ENCODE measurements at places on chromosomes 11 and 22.
A peak's percentile ranks its signal among the peaks of the same experiment; 100 is the strongest.

GRCh38 chr11:64765291-64765850 is 5.6 kb upstream of the PYGM start:
- DNase-seq, result no peak

- no peak for DNase-seq
Measured at GRCh38 chr11:73194593-73194992, 23.5 kb upstream of the P2RY2 start.

DNA sequence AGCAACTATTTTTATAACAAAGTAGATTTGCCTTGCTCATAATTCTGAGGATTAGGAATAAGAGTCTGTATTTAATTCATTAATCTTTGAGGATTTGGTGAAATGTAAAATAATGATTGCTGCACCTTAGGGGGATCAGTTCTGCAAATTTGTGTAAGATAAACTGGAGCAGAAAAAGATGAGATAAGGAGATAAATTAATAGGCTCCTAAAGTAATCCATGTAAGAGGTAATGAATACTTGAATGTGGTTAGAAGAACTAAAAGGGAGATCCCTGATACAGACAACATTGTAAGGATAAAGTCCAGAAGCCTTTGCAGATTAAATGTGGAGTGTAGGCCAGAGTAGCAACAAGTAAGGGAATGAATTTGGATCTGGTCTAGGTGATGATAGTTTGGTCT is 45.6 kb downstream of the PDHX start:
- DNase-seq, result no peak

DNA sequence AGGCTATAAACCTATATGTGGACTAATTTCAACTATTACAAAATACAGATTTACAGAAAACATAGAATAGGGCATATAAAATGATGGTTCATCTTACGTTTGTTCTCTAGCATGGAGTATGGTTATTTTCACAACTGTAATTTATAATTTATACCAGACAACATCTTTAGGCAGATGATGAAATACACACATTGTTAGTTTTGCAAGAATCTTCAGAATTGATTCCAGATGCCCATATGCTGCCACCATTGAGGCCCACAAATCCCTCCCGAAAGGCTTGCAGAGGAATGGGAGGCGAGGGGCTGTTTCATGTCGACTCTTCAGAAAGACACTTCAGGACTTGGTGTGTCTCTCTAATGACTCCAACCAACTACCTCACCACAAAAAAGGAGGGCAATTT is 6.2 kb downstream of the PTPN5 start:
- no peak for DNase-seq

- no peak for DNase-seq
Measured at GRCh38 chr11:127862406-127862805, 725.0 kb downstream of the ETS1 start.

DNA sequence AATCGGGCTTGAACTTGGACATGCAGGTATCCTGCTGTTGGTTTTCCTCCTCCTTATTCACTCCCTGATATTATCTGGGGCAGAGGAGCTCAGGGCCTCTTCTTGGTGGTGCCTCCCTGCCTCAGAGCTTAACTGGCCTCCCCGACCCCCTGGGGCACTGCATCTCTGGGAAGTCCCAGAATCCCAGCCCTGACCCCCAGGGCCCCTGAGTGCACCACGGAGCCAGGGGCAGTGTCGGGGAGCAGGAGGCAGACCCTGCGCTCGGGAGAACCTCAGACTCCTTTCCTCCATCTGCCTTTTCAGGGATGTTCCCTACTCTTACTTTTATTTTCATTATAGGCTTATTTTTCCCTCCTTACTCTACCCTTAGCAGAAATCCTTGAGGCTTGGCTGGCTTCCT is 537.0 kb downstream of the BRD1 start:
- no peak for DNase-seq

DNA sequence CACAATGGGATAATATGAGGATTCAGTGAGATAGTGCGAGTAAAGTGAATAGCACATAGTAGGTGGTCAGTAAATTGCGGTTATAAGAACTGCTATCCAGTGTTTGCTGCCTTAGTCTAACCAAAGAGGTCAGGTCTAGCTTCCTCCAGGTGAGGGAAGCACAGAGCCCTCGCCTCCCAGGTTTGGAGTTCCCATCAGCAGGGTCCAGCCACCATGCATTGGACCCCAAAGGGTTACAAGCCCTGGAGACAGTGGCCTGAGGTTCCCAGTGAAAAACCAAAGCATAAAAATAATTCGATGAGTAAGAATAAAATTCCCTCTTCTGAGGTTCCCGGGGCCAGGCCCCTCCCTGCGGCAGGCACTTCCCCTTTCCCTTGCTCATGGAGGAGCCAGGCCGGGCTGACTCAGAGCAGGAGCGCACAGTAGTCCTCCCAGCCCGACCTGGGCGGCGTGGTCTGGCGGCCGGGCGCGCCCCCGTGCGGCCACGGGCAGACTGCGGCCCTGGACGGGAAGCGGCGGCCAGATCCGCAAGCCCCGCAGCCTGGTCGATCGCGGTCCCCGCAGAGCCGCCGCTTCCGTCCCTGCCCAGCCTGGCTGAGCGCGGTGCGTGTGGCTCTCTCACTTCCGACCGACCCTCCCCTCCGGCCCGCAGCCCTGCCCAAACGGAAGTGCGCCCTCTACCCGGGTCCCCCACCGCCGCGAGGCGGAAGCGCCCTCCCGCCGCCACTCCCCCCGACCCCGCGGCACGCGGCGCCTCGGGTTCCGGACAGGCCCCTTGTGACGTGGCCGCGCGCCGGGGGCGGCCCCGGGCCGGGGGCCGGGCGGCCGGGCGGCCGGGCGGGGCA is at the start of gene SLC39A13:
TSS of gene SLC39A13 (plus strand) at position 845 of the 845 bp plus-strand sequence. CDS start 1,505 bp downstream, outside the sequence.
- peak; percentile 97 for DNase-seq

DNA sequence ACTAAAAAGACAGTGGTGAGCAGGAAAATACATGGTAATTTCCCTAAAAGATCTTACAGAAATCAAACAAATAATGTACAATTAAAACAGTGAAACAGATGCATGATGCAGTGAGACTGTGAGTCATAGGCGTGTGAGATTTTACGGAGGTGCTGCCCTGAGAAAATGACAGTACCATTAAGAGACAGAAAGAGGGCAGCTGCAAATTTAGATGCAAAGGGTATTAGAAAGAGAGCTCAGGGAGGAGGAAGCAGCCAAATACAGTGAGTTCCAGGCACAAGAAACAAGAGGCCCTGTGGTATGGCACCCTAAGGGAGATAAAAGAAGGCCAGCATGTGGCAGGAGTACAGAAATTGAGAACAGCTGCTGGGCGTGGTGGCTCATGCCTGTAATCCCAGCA is 88.5 kb upstream of the FIBIN start:
- no peak for DNase-seq

DNA sequence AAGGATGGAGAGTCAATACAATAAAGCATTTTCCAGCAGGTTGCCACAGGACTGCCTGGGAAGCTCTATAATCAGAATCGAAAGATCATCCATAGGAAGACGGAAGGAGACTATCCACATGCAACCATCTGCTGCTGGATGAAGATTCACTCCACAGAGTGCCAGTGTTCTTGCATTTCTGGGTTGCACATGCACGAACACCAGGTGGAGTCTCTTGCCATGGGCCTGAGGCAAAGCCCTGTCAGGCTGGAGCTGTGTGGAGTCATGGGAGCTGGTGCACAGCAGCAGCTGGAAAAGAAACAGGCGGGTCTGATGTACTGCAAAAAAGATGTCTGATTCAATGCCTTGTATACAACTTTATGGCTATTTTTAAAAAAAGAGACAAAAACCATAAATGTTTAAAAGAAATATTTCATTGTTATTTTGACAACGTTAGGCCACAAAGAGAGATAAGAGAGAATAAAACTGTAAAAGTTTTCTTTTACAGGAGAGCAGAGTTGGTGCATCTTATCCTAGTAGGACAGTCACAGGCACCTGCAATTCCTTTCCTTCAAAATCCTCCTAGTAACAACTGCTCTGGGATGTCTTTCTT is 12.9 kb upstream of the FAT3 start:
- DNase-seq, result peak; percentile 18

DNA sequence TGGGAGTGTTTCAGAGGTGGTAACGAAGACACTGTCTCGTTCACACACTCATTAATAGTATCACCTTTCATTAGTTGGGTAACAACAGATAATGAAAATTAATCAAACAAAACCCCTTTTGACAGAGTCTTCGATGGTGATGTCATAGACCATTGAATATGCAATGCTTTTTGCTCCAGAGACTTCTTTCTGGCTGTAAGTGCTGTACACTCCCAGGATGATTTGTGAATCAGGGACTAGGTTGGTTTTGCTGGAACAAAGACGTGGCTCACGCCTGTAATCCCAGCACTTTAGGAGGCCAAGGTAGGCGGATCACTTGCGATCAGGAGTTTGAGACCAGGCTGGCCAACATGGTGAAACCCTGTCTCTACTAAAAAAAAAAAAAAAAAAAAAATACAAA is 9.5 kb upstream of the RASSF10 start:
- DNase-seq, result no peak

DNA sequence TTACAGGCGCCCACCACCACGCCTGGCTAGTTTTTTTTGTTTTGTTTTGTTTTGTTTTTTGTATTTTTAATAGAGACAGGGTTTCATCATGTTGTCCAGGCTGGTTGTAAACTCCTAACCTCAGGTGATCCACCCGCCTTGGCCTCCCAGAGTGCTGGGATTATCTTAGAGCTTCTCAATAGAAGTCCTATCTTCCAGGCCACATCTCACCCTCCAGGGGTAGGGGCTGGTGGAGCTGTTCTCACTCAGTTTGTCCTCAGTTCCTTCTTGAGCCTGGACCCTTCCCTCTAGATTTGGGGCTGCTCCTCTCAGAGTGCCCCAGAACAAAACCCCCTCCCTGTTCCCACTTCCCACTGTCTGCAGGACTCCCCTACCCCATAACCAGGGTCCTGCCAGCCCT is 31.3 kb downstream of the BCR start:
- DNase-seq, result no peak

- DNase-seq, result peak; percentile 70
Measured at GRCh38 chr11:65116370-65117205, 913 bp downstream of the ZNHIT2 start.

DNA sequence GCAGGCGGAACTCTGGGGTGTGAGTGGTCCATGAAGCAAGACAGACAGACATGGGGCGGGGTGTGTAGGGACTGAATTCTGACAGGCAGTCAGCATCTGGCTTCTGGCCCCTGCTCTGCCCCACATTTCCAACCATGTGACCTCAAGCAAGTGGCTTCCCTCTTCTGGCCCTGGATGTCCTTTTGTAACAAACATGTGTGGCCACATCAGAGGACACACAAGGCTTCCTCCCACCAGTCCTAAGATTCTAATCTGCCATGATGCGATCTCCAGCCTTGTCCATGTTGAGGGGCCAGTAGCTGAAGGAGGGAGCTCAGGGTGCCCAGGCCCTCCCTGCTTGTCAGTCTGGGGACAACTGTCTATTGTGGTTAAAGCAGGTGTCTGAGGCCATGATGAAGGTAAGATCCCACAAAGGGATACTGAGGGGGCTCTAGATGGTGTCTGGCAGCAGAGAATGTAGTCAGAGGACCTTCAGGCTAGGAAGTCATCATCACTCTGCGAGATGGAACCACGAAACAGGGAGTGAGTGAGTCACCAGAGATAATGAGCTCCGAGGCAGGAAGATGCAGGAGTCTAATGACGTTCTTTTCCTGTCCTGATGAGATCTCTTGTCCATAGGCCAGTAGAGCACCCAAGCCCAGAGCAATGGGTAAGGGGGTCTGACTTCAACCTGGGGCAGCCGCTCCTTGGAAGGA is 27.4 kb downstream of the DRD2 start:
- DNase-seq, result peak; percentile 9

DNA sequence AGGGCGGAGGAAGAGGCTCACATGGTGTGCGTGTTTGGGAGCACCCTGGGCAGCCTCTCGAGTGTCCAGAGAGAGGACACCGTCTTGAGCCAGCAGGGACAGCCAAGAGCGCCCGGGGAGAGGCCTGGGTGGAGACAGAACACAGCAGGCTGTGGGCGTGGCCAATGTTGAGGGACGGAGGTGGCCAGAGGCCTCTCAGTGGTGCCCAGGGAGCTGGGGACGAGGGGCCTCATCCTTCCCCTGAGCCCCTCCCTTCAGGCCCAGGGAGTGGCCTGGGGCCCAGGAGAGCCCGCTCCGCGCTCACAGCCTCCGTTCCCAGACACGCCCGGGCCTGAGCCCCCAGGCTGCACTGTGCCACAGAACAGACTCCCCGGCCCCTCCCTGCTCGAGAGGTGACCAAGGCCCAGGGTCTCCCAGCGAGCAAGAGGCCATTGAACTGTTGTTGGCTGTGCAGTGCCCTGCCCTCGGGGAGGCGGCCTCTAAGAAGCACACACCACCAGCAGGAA is 48.4 kb downstream of the CDKN1C start:
- DNase-seq, result peak; percentile 18

DNA sequence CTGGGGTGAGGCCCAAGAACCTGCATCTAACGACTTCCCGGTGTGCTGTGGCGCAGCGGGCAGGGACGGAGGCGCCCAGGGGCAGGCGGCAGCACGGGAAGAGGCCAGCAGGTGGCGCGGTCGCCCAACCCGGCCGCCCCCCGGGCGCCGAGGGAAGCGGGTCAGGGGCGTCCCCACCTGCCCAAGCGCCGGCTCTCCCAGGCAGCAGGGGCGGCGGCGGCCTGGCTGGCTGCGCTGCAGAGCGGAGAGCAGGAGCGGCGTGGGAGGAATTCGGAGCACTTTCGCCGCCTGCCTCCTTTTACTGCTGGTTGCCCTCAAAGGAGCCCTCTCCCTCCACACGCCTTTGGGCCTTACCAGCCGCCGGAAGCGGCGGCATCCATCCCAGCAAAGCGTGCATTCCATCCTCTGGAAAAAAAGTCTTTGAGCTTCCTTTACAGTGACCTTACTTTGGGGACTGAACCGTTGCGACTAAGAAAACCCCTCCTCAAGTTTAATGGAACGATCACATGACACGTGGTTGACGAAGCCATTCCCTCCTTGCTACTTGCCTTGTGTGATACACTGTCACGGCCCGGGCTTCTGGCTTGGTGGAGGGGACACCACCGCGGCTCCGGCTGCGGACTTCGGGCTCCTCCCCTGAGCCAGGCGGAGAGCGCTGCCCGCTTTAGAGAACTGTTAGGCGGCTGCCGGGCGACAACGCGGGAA is 106.8 kb upstream of the CLMP start:
- peak; percentile 75 for DNase-seq

DNA sequence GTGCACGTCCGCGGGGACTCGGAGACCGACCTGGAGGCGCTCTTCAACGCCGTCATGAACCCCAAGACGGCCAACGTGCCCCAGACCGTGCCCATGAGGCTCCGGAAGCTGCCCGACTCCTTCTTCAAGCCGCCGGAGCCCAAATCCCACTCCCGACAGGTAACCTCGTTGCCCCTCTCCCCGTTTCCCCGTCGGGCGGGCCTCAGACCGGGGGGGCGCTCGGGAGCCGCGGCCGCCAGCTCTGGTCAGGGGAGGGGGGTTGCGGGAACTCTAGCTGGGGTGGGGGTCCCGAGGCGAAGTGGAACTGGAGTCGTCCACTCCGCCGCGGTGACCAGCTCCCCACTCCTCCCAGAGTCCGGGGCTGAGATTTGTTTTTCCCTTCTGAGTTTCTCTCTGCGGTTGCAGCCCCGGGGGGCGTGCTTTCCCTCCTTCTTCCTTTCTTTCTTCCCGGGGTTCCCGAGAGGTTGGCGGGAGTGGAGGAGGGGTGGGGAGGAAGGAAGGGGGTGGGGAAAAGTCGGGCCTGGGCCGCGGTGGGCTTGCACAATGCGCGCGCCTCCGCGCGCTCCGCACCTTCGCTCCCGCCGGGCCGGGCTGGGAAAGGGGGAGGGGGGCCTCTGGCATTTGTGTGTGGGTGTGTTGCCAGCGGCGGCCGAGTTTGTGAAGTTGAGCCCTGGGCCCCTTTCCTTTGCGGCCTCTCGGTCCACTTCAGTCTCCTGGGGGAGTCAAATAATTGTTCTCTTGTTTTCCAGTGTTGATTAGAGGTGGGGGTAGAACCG is 952 bp downstream of the YAP1 start:
- DNase-seq, result peak; percentile 8

Data from NB4 (cell line).